ENCODE measurements at places on chromosomes 7 and 10.

DNA sequence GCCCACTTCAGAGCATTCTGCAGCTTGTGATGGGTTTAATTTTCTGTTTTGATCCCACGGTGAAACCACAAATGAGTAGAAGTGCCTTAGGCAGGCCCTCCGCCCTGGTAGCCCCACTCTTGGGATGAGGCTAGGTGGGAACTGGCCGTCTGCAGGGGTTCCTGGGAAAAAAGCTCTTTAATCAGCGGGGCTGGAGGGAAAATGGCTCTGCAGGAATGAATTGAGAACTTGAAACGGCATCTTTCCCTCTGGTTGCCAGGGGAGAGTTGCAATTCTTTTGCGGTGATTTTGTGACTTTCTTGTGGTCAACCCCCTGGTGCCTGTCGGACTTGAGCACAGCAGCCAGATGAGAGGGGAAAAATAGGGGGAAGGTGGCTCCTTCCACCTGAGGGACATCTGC, 32.7 kb downstream of the COL26A1 start:
- DNase-seq = no peak

DNA sequence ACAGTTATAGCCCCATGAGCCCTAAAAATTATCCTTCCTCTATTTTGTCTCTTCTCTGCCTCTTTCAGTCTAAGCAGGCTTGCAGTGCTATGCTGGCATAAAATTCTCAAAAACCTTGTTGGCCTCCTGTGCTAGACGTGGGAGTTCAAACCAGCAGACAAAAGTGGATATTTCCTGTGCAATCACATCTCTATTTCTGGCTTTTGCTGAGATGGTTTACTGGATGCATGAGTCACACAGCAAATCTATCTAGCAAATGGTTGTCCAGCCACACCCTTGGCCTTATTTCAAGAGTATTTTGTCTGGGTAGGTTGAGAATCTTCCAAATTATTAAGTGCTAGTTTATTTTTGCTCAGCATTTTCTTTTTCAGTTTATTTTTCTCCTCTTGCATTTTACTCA, 370.8 kb downstream of the CDC14C start:
- DNase-seq = no peak

- no peak for DNase-seq
Measured at GRCh38 chr10:5233324-5233723, 36.7 kb downstream of the AKR1C4 start.

DNA sequence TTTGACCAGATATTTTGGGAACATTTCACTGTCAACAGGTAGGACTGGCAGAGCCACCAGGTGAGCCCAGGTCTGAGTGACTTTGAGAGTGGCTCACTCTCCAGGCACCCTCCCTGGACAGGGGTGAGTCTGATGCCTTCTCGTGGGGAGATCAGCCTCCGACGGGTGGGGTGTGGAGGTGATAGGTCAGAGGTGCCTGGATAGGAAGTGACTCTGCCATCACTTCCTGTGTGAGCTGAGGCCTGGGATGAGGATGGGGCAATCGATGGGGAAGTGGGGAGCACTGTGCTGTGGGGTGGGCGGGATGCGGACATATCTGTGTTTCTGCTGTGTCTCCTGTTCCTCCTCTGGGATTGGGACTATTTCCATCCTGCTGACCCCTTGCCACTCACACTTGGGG, 34.6 kb downstream of the IFT22 start:
- no peak for DNase-seq

GRCh38 chr7:2800220-2800930, 43.7 kb downstream of the GNA12 start:
- no peak for DNase-seq

- no peak for DNase-seq
Measured at GRCh38 chr10:20156511-20156910, 340.3 kb downstream of the PLXDC2 start.

DNA sequence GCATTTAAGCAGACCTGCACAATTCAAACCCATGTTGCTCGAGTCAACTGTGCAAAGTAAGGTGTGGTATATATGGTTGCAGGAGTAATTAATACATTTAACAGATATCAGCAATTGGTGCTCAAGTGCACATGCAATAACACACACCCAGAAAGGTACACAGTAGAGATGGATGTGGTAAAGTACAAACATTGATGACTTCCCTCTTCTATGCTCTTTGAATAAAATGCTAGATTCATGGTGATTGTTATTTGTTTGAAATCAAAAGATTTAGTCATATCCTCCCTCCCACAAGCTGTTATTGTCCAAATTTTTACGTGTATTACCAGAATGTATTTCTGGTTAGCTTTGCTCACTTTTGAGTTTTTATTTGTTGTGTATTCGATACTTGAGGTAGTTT, 262.0 kb upstream of the CSTF2T start:
- no peak for DNase-seq

GRCh38 chr10:71086439-71087080, 125.8 kb upstream of the UNC5B start:
- no peak for DNase-seq

- no peak for DNase-seq
Measured at GRCh38 chr10:12720217-12720981, 281.1 kb downstream of the CCDC3 start.

DNA sequence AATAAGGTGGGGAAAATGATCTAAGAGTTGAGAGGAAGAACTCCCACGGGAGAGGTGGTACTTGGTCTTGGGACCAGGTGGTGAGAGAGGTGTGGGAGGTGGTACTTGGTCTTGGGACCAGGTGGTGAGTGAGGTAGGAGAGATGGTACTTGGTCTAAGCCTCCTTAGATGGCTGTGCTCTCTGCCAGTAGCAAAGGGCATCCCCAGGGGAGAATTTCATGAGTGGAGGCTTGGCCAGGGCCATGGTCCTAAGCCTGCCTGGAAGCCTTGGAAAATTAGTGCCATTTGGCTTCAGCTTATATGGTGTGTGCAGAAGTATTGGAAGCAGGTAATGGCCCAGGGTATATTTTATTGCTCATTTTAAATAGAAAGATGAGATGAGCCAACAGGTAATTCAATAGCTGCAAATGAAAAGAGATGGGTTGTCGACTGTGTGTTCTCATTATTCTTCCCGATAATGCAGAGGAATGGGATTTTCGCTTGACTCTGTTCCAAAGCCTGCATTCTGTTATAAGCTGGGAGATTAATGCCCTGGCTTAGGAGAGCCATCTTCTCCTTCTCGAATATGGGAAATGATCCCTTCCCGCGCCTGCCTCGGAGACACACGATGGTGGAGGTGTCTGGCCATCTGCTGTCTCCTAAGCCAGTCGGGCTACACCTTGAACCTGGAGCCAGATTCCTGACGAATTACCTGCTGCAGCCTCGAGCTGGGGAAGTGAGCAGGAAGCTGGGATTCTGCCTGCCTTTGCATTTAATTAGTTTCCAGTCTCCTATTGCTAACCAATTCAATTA, 287.8 kb downstream of the GALNT17 start:
- no peak for DNase-seq

DNA sequence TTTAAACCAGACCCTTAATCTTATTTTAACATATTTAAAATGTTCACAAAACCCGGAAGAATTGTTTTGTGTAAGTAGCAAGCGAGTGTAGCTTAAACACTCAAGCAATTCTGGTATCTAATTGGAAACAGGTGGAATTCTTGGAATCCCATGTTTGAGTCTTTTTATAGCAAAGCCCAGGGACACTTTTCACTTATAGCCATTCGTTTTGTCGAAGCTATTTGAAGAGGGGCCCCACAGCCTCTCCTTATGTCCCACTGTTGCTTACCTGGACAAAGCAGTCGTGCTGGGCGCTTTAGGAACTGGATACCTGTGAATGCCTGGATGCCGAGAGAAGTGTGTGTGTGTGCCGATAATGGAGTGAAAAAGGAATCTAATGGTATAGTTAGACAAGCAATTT, 3.3 kb downstream of the CUX1 start:
- no peak for DNase-seq

DNA sequence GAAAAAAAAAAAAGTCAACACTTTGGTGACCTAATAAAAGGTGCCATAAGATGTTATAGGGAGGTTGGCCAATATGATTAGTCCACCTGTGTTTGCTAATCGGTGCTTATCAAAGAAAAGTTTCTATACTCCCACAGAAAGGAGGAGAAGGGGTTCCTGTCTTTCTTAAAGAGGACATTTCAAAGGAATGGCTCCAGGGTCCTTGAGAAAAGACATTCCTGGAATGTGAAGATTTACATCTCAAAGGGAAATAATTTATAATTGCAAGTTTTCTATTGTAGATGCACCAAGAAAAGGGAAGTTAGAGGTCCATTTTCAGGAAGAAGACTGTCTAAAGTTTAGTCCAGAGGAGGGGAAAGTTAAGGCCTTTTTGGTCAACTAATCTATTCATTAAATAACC, 715.3 kb downstream of the NXPH1 start:
- no peak for DNase-seq

- no peak for DNase-seq
Measured at GRCh38 chr7:21771906-21772610, 173.6 kb downstream of the CDCA7L start.

DNA sequence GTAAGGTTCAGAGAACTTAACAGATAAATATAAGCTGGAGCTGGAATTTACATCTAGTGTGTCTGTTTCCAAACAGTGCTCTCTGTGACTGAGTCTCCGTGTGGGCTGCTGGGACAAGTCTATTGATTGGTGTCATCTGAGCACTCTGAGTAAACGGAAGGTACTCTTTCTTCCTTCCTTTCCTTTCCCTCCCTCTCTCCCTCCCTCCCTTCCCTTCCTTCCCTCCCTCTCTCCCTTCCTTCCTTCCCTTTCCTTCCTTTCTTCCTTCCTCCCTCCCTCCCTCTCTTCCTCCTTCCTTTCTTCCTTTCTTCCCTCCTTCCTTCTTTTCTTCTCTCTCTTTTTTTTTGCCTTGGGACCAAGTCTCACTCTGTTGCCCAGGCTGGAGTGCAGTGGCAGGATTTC, 61.8 kb downstream of the ANKRD61 start:
- DNase-seq = no peak

DNA sequence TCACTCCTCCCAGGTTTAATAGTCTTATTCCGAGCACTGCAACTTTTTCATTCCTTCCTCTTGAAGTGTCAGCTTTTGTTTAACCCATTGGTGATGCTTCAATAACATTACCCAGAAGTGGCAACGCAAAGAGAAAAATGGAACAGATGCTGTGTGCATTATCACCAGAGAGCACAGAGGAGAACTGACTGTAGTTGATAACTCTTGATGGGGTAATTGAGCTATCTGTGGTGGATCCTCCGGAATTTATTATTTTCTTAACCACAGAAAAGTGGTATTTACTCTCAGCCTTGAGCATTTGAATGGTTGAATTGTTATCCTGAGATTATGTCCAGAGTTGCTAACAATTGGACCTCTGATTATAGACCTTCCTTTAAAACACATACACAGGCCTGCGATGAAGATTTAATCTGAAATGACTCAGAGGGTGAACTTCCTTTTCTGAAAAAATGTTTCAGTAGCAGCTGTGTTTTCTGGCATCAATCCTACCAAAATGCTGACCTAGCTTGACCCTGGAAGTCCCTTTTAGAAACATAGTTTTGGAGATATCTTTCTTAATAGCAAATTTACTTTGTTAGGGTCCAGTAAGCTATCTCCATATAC, 1584.4 kb upstream of the LRRTM3 start:
- no peak for DNase-seq

DNA sequence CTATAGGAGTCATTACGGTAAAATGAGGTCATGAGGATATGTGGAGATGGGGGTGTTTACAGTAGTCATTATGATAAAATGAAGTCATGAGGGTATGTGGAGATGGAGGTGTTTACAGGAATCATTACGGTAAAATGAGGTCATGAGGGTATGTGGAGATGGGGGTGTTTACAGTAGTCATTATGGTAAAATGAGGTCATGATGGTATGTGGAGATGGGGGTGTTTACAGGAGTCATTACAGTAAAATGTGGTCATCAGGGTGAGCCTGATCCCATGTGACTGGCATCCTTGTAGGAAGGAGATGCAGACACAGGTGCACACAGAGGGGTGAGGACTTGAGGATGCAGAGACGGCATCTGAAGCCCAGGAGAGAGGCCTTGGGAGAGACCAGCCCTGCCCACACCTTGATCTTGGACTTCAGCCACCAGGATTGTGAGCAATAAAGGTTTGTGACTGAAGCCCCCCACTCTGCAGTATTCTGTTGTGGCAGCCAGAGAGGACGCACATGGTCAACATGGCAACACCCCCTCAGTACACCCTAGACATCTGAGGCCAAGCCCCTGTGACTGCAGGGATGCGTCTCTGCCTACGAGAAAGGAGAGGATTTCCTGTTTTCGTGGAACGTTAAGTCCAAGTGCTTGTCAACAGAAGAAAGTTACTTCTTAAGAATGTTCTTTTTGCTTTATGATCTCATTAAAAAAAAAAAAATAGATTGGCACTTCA, 544.4 kb downstream of the DNAJB6 start:
- DNase-seq = no peak

- DNase-seq = no peak
Measured at GRCh38 chr7:119197172-119197876, 972.8 kb downstream of the ANKRD7 start.

DNA sequence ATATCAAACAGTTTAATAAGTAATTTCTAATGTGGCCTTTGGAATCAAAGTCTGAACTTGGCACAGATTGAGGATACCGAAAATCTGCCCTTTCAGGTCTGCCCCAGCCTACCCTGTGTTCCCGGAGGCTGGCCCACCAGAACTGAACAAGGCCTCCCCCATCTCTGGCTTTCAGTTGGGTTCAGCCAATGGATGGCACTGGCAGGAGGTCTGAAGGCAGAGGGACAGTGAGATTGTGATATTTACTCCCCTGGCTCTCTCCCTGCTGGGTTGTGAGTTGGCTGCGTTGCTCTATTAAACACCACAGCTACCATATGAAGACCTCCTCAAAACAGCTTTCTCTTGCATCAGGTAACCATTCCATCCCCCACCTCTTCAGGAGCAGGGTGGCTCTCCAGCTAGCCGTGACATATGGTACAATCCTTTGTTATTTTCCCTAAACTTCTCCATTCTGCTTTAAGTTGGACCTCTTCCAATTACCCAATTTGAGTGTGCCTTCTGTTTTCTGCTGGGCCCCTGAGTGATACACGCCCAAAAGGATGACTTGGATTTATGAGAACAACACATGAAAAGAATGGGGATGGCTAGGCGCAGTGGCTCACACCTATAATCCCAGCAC, 28.1 kb downstream of the DNMBP start:
- no peak for DNase-seq

DNA sequence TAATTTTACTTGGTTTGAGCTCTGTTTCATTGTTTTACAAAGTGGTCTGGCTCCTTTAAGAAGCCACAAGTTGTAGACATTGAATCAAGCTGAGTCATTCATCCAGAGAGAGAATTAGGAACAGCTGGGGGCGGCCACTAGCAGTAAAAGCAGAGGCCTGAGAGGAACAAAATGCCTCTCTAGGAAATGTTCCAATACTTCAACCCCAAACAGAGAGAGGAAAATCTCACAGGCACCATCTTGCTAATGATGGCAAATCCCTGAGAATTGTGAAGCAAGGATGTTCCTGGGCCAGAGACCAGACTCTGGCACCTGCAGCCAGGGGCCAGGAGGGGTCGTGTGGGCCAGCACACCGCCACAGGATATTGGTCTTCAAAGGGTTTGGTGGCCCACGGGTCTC, 26.5 kb upstream of the TRIL start:
- no peak for DNase-seq

DNA sequence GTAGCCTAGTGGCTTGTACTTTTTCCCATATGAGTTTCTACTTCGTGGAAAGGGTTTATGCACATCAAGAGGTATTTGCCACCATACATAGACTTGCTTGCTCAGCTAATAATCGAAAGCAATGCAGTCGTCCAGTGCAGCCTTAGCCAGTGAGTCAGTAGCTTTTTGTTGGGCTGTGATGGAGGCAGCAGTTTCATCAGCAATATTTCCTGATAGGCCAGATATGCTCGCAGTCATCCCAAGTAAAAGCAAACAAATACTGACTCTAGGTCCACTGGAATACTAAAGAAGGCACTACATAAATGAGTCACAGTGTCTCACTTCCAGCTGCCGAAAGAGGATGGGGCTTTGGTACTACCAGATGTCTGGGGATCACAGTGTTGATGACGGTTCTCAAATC, 2.1 kb upstream of the BNIP3 start:
- DNase-seq = no peak

Data from germinal center (tissue), 1 donor.